ENCODE measurements at places on chromosomes 1 and 21. TPM values are rescaled to one million over a fixed set of nuclear protein-coding genes. Genes with fewer than 3 reads are reported as not detected.

- no peaks in the 10 kb centered on the region for H3K36me3 ChIP-seq
- H3K4me3 ChIP-seq = no peak overlapping the region
- no peak for DNase-seq
- no peak overlapping the region for H3K27ac ChIP-seq
- H3K4me1 ChIP-seq = peaks cover 22% of the 10 kb centered on the region
Observed at GRCh38 chr1:12090326-12090725, 27.2 kb downstream of the TNFRSF8 start.

GRCh38 chr1:100076319-100076718 lies 56.4 kb downstream of the SASS6 start:
- H3K27me3 ChIP-seq = no peaks in the 10 kb centered on the region
- H3K4me1 ChIP-seq = no peaks in the 10 kb centered on the region
- no peak overlapping the region for H3K4me3 ChIP-seq
- no peak for DNase-seq
- peaks cover 99% of the 10 kb centered on the region for H3K36me3 ChIP-seq

DNA sequence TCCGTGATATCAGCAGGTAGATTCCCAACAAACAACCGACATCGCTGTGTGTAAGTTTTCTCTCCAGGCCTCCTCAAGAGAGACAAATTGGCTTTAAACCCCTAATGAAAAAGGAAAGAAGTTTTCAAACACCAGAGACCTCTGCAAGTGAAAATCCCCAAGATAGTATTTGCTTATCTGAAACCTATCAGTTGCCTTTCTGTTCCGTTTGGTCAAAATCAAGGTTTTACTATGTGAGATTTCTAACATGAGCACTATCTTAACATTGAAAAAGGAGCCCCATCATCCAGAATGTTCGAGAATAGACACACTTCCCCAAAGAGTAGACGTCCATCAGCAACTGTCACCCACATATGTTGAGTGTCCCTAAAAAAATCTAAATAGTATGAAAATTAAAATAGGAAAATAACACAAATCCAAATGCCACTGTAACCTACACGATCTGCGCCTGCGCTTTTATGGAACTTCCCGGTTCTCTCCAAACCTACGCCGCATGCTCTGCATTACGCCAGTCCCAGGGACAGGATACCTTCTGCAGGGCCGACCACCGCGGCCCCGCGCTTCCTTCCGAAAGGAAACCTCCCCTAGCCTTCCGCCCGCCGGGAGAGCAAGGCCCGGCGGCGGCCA lies 1.4 kb downstream of the SFPQ start:
- peaks cover 47% of the 10 kb centered on the region for H3K36me3 ChIP-seq
- H3K4me3 ChIP-seq = peak overlapping the region; percentile 100
- H3K27me3 ChIP-seq = no peaks in the 10 kb centered on the region
- no peak for DNase-seq
- peak overlapping the region; percentile 89 for H3K27ac ChIP-seq

AMY1A gene
- not detected for polyA plus RNA-seq

RHOU gene
- 4.1 TPM for polyA plus RNA-seq

TMEM52 gene
- not detected for polyA plus RNA-seq

Data from CD14-positive monocyte (primary cell).